ENCODE measurements at places on chromosomes 1 and 21.
A peak's percentile ranks its signal among the peaks of the same experiment; 100 is the strongest.

DNA sequence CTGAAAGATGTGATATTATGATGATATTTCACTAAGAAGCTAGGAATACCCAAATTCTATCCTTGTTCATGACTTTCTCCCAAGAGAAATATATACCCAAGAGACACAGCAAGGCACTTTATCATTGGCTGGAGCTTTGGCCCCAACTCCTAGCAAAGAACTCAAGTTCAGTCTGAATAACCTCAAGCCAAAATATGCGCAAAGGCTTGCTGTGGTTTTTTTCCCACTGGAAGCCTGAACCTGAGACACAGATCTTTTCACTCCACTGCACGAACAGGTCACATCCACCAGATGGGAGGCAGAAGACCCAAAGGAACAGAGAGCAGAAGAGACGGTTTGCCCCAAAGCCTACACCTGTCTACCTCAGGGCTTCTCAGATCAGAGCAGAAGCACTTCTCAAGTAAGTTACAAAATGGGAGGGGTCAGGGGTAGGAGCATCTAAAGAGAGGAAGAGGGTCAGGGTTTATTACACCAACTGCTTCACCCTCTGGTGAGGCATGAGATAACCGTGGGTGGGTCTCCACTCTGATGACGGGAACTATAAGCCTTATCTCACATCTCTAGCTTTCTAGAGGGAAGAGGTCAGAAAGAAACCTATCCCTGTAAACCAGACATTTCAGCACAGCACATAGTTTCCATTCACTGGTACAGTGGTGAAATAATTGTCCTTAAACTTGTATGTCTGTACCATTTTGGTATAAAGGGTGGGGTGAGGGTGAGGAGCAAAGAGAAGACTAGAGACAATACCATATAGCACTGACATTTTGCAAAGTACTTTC lies 17.1 kb upstream of the CDC42BPA start:
- no peak for DNase-seq

- peak; percentile 71 for DNase-seq
Measured at GRCh38 chr1:200206340-200206739, 178.8 kb downstream of the NR5A2 start.

GRCh38 chr1:59494145-59494833 lies 197.4 kb downstream of the FGGY start:
- DNase-seq, result peak; percentile 69

DNA sequence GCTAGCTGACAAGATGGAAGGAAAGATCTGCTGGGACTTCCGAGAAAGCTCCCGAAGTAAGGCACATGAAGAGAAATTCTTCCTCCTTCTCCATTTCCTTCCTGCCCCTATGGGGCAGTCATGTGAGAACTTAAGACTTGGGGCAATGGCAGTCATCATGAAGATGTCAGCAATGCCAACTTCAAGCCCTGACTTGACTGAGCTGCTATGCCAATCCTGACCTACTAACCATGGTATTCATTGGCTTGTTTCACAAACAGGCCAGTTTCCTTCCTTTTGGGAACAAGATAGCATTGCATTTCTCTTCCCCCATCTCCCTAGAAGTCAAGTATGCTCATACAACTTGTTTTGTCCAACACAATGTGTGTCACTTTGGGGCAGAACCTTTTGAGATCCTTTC lies 25.5 kb downstream of the GRIK1 start:
- no peak for DNase-seq

- no peak for DNase-seq
Measured at GRCh38 chr1:167905671-167906070, 8.3 kb downstream of the ADCY10 start.
